Gastrocnemius medialis (tissue), 4 donors: ENCODE measurements at places on chromosomes 5 and 9. TPM values are rescaled to one million over a fixed set of nuclear protein-coding genes. Genes with fewer than 3 reads are reported as not detected.
A peak's percentile ranks its signal among the peaks of the same experiment; 100 is the strongest.

HAVCR2 gene
- 1.3 TPM for total RNA-seq

SLC34A3 gene
- not detected for total RNA-seq

IGIP gene
- 8.0 TPM for total RNA-seq

BARX1 gene
- total RNA-seq, result not detected

TMEM171 gene
- total RNA-seq, result 0.27 TPM

NAIP gene
- total RNA-seq, result 2.0 TPM

F2RL2 gene
- total RNA-seq, result not detected

SPINK6 gene
- not detected for total RNA-seq

DNA sequence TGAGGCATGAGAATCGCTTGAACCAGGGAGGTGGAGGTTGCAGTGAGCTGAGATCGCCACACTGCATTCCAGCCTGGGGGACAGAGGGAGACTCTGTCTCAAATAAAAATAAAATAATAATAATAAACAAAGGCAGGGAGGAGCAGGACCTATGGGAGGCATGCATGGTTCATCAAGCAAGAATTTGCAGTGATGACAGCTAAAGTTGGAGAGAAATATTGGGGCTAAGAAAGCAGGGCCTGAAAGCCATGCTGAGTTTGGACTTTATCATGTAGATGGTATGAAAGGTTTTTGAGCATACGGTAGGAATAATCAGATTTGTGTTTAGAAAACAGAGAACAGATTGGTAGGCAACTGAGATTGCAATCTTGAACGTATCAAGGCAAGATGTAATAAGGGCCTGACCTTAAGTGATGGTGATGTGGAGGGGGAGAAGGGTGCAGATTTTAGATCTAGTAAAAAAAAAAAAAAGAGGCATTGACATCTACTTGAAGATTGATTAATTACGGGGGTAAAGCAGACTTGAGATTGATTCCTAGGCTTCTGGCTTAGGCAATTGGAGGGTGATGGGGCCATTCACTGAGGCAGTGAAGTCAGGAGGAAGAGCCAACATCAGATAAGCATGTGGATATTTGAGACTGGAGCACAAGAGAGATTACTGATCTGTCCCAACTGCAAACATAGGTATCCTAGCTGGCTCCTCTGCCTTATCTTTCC lies 50.7 kb downstream of the CFAP95 start:
- peaks cover 28% of the 10 kb centered on the region for H3K4me1 ChIP-seq
- H3K27ac ChIP-seq, result no peak overlapping the region
- no peak for DNase-seq
- H3K4me3 ChIP-seq, result no peak overlapping the region

DNA sequence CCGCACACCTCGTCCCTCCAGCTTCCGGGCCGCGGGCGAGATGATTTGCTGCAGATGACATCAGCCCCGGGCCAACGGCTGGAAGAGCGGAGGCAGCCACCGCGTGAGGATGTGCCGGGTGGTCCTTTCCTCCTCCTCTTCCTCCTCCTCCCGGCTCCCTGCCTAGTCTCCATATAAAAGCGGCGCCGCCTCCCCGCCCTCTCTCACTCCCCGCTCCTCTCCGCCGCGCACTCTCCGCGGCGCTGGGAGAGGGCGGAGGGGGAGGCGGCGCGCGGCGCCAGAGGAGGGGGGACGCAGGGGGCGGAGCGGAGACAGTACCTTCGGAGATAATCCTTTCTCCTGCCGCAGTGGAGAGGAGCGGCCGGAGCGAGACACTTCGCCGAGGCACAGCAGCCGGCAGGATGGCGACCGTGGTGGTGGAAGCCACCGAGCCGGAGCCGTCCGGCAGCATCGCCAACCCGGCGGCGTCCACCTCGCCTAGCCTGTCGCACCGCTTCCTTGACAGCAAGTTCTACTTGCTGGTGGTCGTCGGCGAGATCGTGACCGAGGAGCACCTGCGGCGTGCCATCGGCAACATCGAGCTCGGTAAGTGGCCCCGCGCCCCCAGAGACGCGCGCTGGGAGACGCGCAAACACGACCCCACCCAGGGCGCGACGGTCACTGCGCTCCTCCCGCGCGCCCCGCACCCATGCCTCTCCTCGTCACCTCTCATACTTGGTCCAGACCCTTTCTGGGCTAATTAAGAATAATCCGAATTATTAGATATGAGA lies at the start of gene MAP1B:
MAP1B (plus strand) TSS at position 345 of the 770 bp plus-strand sequence; CDS start at position 402, 57 bp downstream.
- peak within 1 kb of the TSS; percentile 75 for H3K27ac ChIP-seq
- peak; percentile 33 for DNase-seq
- H3K36me3 ChIP-seq, result no peaks in the 10 kb centered on the region
- peak within 1 kb of the TSS; percentile 73 for H3K4me3 ChIP-seq
- H3K4me1 ChIP-seq, result peaks cover 12% of the 10 kb centered on the region

- DNase-seq, result no peak
- H3K4me1 ChIP-seq, result no peaks in the 10 kb centered on the region
- H3K27me3 ChIP-seq, result no peaks in the 10 kb centered on the region
- no peak overlapping the region for H3K27ac ChIP-seq
- no peaks in the 10 kb centered on the region for H3K36me3 ChIP-seq
Measured at GRCh38 chr5:9348401-9348996, 197.4 kb downstream of the SEMA5A start.

GRCh38 chr5:175821790-175822211 lies 49.6 kb upstream of the CPLX2 start:
- no peak overlapping the region for H3K4me3 ChIP-seq
- H3K27ac ChIP-seq, result no peak overlapping the region
- H3K36me3 ChIP-seq, result no peaks in the 10 kb centered on the region
- DNase-seq, result no peak
- no peaks in the 10 kb centered on the region for H3K27me3 ChIP-seq

GRCh38 chr5:173783371-173783770 lies 104.8 kb upstream of the CPEB4 start:
- no peak overlapping the region for H3K4me3 ChIP-seq
- H3K27ac ChIP-seq, result peak overlapping the region; percentile 82
- H3K27me3 ChIP-seq, result no peaks in the 10 kb centered on the region
- DNase-seq, result no peak

DNA sequence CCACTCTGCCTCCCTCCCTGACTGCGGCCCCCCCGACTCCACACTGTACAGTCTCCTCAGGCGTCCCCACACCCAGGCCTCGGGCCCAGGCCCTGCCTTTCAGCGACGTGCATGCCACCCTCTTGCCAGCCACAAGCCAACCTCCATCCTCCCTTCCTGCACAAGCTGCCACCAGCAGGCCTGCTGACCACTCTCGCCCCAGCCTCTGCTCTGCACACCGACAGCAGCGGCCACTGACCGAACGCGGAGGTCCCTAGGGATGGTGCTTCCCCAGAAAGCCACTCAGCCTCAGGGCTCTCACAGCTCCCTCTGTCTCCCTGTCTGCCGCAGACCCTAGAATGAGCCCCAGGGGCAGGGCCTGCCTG lies 18.6 kb downstream of the LMAN2 start:
- H3K27me3 ChIP-seq, result no peaks in the 10 kb centered on the region
- no peak overlapping the region for H3K4me3 ChIP-seq
- no peaks in the 10 kb centered on the region for H3K36me3 ChIP-seq
- no peak overlapping the region for H3K27ac ChIP-seq

GRCh38 chr5:53288511-53288910 lies 179.0 kb upstream of the MOCS2 start:
- no peaks in the 10 kb centered on the region for H3K4me1 ChIP-seq
- H3K27me3 ChIP-seq, result no peaks in the 10 kb centered on the region
- no peak for DNase-seq
- H3K36me3 ChIP-seq, result no peaks in the 10 kb centered on the region
- no peak overlapping the region for H3K4me3 ChIP-seq

DNA sequence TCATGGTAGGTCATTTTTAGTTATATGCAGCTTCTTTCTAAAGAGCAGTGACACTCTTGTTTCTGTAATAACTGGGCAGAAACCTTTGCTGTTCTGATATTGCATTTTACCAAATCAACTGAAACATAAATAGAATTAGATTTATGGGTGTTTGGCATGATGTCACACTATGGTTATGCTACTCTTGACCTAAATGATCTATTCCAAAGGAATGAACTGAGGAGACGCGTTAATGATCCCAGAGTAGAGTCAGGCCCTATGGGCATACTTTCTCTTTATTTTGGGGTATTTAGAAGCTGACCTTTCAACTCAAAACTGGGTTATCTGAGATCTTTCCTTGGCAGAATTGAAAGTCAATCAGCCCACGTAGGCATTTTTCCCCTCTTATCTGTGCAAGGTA lies 146.8 kb upstream of the ADAMTSL1 start:
- no peak overlapping the region for H3K27ac ChIP-seq
- H3K27me3 ChIP-seq, result no peaks in the 10 kb centered on the region
- H3K4me3 ChIP-seq, result no peak overlapping the region
- no peak for DNase-seq

DNA sequence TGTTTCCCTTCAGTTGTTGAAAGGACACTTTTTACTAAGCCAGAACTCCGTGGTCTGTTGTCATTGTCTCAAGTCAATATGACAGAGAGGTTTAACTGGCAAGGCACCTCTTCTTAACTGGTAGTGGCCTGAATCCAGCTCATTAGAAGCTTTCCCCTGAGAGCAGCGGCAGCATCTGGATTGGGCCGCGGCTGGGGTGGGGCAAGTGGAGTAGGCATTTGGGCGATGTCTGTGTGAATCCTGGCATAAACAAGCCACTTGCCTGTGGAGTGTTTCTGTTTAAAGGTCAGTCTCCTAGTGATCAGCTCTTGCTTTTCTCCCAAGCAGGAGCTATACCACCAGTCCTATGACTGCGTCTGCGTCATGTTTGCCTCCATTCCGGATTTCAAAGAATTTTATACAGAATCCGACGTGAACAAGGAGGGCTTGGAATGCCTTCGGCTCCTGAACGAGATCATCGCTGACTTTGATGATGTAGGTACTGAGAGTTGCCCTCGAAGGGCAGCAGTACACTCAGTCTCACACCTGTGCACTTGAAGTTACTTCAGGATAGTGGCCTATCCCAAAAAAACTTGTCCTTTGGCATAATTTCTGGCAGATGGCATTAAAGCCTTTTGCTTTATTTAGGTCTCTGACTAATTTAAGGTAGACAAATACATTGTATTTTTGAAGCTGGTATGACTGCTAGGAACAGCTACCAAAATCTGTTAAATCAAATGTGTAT lies 48.9 kb downstream of the CFAP90 start:
- H3K27me3 ChIP-seq, result no peaks in the 10 kb centered on the region
- peaks cover 6% of the 10 kb centered on the region for H3K4me1 ChIP-seq
- no peak overlapping the region for H3K4me3 ChIP-seq
- DNase-seq, result no peak
- peak overlapping the region; percentile 65 for H3K27ac ChIP-seq

DNA sequence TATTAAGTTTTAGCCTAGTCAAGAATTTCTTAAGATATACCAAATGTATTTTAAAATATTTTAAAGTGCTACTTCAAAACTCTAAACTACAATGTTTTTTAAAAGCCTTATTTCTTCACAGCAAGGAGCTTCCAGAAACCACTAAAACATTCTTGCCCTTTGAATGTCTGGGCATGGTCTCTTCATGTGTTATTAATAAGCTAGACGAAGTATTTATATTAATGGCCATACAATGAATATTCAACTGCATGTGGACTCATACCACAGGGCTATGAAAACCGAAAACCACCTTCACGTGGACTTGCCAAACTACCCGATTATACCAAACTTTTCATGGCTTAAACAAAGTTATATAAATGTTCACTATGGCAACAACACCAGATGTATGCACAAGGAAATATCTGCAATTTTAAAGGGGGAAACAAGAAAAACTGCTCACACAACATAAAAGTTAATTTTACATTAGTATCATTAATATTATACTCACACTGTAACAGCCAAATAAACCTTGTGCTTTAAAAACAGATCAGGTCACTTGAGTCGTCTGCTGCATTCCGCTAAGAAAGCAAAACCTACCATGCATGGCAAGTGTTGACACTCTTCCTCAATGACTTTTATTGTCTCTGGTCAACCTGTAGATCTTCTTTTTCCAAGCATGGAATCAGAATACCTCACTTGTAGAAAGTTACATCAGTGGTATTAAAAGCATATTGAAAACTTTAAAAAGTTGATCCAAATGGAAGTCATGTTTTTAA lies 246.3 kb downstream of the BNC2 start:
- H3K4me1 ChIP-seq, result peaks cover 22% of the 10 kb centered on the region
- H3K27ac ChIP-seq, result no peak overlapping the region
- H3K4me3 ChIP-seq, result no peak overlapping the region
- DNase-seq, result no peak
- H3K27me3 ChIP-seq, result no peaks in the 10 kb centered on the region

DNA sequence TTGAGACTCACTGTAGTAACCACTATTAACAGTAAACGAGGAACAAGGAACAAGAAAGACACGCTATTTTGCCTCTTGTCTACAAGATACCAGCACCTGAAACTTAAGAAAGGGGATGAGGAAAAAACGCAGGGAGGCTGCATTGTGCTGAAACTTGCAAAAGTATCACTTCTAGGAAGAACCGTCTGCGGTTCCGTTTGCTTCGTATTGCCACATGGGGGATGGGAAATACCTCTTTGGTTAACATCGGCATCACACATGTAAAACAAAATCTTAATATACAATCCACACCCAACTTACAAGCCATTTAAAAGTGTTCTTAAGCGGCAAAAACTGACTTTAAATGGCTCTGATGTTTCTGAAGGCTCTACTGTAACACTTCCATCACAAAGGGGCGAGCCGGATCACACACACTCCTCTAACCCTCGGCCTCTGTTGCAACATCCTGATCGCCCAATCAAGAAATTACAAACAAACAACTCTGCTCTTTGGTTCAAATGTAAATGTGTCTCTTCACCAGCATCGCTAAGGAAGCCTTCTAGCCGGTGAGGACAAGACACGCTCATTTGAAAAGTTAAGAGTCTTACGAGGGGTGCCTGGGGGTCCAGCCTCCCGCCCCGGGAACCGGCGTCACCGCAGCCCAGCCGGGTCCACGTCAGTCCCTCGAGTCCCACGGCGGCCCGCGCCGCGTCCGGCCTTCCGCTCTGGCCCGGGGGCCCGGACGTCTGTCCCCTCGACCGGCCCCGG lies 621 bp downstream of the SEC16A start:
- H3K27ac ChIP-seq, result peak overlapping the region; percentile 100
- no peak for DNase-seq
- no peaks in the 10 kb centered on the region for H3K27me3 ChIP-seq
- H3K36me3 ChIP-seq, result peaks cover 6% of the 10 kb centered on the region

DNA sequence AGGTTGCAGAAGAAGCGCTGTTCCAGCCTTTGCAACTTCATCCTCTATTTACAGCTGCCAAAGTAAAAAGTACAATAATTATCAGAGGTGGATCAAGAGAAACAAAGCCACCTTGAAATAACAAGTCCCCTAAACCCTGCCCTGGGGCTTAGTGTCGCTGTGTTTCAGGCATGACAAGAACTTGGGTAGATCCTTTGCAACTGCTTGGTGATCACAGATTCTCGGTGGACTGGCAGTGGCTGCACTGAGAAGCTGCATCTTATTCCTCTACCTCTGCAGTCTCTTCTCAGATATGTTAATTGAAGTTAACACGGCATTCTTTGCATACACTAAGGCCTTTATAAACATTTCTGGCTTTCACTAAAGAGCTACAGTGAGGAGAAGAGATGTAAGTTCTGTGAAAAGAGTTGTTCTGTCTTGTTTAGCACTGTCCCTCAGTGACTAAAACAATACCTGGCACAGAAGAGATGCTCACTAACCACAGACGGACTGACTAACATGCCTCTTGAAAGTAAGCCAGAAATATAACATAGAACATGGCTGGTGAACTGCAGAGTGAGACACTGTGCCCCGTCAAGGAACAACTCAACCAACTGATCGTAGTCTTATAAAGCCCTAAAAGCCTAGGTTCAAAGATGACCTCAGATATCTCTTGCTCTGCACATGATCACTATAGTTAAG lies 144.2 kb downstream of the MLLT3 start:
- H3K4me3 ChIP-seq, result no peak overlapping the region
- no peak overlapping the region for H3K27ac ChIP-seq
- H3K27me3 ChIP-seq, result no peaks in the 10 kb centered on the region
- peaks cover 37% of the 10 kb centered on the region for H3K4me1 ChIP-seq
- DNase-seq, result no peak
